ENCODE measurements at places on chromosomes 4 and X.

DNA sequence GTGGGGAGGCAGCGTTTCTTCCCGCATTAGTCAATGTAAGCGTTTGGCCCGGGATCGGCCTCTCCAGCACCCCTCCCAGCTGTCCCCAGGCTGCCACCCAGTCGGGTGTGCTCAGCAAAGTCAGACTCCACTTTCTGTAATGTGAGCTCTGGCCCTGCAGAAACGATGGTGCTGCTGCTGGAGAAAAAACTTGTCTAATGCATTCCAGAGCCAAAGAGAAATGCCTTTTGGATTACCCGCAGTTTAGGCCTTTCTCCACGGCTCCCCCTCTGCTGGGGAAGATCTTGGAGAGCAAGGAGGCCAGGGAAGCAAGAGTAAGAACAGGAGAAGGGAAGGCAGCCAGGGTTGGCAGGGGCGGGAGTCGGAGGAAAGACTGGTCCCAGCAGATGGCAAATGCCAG is 55.2 kb downstream of the ELF4 start:
- DNase-seq = no peak

DNA sequence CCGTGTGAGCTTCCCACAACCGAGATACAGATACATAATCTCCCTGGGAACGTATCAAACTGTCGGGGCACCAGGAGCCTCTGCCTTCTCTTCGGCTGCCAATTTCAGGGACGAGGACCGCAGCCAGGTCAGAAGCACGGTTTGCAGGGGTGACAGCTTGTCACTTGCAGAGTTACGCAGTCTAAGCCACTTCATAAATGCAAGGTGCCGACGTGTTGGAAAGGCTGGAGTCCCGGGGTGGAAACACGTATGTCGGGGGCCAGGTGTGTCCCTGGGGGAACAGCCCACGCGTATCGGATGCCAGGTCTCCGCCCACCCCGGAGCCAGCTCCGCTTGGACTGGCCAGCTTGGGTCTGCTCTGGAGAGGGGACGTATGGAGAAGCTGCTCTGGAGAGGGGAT is 76.3 kb upstream of the SHOX start:
- DNase-seq = no peak

DNA sequence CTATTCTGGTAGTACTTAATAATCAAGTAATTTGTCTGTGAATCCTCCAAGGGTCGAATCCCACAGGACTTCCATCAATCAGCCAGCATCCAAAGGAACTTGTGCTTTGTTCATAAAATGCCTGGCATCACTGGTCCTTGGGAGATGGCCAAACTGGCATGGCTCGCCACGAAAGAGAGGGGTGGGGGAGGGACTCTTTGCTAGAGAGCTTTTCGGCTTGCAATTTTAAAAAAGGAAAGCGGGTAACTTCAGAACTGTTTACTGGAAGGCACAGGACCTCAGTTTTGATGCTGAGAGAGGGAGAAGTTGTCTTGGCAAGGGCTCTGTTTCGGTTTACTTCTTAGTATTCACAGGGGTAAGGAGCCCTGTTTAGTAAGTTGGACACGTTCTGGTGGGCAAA is 79.4 kb upstream of the FHL1 start:
- DNase-seq = no peak

- no peak for DNase-seq
These were observed 295.9 kb downstream of the KCNIP4 start for GRCh38 chr4:21652508-21653231.

GRCh38 chrX:97039363-97040029 is 155.8 kb downstream of the RPA4 start:
- DNase-seq = no peak
